Left lung (tissue), 14 donors: ENCODE measurements at places on chromosomes 5 and 9. TPM values are rescaled to one million over a fixed set of nuclear protein-coding genes. Genes with fewer than 3 reads are reported as not detected.

The FOXD4L3 gene
- not detected for total RNA-seq

DNA sequence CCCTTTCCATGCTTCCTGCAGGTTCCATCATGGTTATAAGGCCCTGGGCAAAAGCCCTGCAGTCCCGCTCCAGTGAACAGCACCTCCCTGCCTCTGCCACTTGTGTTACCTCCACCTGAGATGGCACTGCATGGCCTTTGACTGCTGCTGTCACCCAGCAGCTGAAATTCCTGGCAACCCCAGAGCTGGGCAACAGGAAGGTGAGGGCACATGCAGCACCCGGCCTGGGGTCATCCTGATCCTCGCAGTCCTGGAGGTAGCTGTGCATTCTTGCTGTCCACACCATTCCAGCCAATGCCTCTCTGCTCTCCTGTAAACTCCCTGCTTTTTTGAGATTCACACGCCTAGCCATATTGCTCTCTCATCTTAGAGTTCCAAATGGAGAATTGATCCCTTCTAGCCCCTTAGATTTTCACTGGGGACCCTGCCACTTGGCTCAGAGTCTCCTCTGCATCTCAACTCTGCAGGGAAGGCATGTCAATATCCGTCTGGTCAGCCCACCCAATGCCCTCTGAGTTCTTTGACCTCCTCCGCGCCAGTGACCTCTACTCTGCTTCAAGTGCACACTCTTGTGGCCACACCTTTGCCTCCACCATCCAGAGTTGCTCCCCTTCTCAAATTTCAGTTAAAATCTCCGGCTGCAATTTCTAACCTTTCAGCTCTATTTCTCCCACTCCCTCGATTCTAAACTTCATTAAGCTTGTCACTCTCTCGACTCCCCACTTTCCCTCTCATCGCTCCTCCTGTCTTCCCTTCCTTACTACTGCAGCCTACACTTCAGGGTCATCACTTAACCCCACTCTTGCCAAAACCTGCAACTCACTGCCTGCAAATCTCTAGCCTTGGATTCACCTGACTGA is 93.4 kb downstream of the ANKH start:
- no peak for DNase-seq

DNA sequence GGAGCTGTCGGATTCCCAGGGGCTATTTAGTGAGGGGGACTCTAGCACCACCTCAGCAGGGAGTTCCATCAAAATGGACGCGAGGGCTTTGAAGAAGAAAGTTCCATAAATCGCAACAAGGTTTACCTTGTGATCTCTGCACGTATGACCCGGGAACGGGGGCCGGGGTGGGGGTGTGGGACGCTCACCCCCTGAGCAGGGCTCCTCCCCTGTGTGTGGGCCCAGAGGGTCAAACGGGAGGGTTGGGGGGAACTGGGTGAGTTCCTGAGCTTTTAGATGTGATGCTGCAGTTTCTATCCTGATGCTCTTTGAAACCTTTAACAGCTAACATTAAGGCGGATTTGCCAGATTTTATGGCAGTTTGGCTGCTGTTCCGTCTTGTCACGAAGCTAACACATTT is 18.9 kb upstream of the LRRC14B start:
- no peak for DNase-seq

- no peak for DNase-seq
Observed at GRCh38 chr5:89060768-89061167, 177.8 kb upstream of the MEF2C start.

The ECM2 gene
- 3.8 TPM for total RNA-seq
